Immature natural killer cell (primary cell): ENCODE measurements at places on chromosomes 11 and 22. TPM values are rescaled to one million over a fixed set of nuclear protein-coding genes. Genes with fewer than 3 reads are reported as not detected.
A peak's percentile ranks its signal among the peaks of the same experiment; 100 is the strongest.

GRCh38 chr11:58744988-58745704 lies 13.4 kb upstream of the GLYAT start:
- H3K27me3 ChIP-seq, result peaks cover 3% of the 10 kb centered on the region
- no peak overlapping the region for H3K4me3 ChIP-seq
- H3K36me3 ChIP-seq, result no peaks in the 10 kb centered on the region
- H3K27ac ChIP-seq, result no peak overlapping the region

DNA sequence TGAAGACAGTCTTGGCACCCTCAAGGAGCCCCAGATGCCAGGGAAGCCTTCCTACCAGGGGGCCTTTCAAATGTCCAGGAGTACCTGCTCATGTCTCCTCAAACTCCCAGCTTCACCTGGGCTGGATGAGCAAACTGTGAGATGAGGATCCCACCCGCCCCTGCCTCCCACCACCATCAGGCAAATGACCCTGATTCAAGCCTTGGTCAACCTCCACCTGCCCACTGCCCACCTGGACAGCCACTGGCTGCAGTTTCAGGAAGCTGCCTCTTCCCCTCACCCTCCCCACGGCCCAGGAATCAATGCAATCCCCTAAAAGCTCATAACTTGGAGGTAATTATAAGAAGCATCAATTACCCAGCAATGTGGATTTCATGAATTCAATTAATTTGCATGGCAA lies 122.7 kb downstream of the BUD13 start:
- no peak overlapping the region for H3K4me3 ChIP-seq
- no peaks in the 10 kb centered on the region for H3K4me1 ChIP-seq
- H3K27ac ChIP-seq, result no peak overlapping the region
- H3K36me3 ChIP-seq, result no peaks in the 10 kb centered on the region
- no peak for DNase-seq
- H3K27me3 ChIP-seq, result no peaks in the 10 kb centered on the region

DNA sequence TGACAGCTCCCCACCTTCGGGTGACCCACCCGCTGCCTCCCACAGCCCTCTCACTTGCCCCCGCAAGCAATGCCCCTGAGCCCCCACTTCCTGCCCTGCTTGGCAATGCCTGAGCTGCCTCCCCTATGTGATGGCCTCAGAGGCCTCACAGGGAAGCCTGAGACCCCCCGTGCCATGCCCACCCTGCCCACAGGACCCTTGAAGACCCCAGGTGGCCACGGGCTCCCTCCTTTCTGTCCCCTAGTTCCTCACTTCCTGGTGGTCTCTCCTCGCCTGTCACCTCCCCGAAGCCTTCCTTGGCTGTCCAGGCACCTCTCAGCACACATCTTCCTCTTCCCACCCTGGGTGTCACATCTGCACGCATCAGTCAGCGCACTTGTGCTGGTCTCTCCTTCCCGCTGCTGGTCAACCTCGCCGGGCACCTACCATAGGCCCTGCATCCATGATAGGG lies 90.5 kb downstream of the BRD1 start:
- no peak overlapping the region for H3K27ac ChIP-seq
- H3K36me3 ChIP-seq, result no peaks in the 10 kb centered on the region
- peaks cover 17% of the 10 kb centered on the region for H3K4me1 ChIP-seq
- H3K4me3 ChIP-seq, result no peak overlapping the region

DNA sequence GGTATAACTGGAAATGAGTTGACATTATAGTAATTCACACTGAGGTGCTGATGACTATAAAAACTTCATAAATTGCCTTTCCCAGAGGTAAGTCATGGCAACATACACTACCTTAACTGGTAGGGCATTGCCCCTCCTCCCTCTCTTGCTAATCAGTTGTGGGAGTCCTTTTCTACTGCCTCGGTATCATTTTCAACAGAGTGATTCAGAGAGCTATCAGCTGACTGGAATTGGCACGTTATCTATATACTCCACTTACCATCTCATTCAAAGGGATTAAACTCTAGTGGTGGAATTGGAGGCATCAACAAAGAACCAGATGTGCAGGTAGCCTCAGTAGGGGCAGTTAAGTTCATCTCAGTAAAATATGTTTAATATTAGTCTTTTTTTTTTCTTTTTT lies 8.0 kb upstream of the NUP160 start:
- no peak for DNase-seq
- H3K27me3 ChIP-seq, result peaks cover 10% of the 10 kb centered on the region
- H3K4me1 ChIP-seq, result no peaks in the 10 kb centered on the region
- no peak overlapping the region for H3K4me3 ChIP-seq

- no peaks in the 10 kb centered on the region for H3K36me3 ChIP-seq
- H3K27me3 ChIP-seq, result peaks cover 4% of the 10 kb centered on the region
- no peak overlapping the region for H3K27ac ChIP-seq
These were observed 88.3 kb downstream of the BDNF start for GRCh38 chr11:27611947-27612455.

- DNase-seq, result no peak
- peaks cover 5% of the 10 kb centered on the region for H3K27me3 ChIP-seq
- H3K27ac ChIP-seq, result no peak overlapping the region
These were observed 47.8 kb upstream of the TMEM45B start for GRCh38 chr11:129767827-129768226.

DNA sequence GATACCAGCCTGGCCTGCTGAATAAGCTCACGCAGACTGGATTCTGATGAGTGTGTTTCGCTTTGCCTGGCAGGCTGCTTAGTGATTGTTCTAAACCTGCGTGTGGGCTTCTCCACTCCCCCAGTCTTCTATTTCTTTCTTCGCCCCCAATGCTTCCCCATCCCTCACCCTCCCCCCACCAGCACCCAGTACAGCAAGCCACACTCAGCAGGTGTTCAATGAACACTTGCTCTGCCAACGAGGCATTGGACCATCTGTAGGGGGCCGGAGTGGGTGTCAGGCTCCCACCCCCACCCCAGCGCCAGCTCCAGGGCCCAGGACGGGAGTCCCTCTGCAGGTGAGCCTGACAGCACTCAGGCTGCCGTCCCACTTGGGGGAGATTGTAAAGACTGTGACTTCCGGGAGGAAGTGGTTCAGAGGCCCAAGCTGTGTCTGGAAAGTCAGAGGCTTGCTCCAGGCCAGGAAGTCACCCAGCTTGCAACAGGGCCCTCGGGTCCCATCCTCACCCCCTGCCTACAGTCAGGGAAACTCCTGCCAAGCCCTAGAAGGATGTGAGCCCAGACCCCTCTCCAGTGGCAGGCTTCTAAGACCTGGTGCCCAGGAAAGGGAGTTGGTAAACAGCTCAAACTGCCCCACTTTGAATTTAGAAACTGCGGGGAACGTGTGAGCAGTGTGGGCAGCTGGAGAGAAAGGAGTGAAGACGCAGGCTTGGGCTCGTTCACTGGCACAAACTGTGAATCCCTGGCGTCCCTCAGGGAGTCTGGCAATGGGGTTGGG lies 66.3 kb upstream of the PRDM11 start:
- H3K27ac ChIP-seq, result peak overlapping the region; percentile 85
- peaks cover 4% of the 10 kb centered on the region for H3K36me3 ChIP-seq
- peaks cover 26% of the 10 kb centered on the region for H3K27me3 ChIP-seq
- peak; percentile 69 for DNase-seq

CASP5 gene
- not detected for polyA plus RNA-seq

NUP160 gene
- polyA plus RNA-seq, result 16.9 TPM

SNX32 gene
- polyA plus RNA-seq, result 0.30 TPM

CCDC157 gene
- 1.4 TPM for polyA plus RNA-seq
